Effector CD4-positive, alpha-beta T cell (primary cell): ENCODE measurements at places on chromosomes 12 and 14.

GRCh38 chr14:61719344-61720293 lies 24.3 kb downstream of the HIF1A start:
- DNase-seq: no peak

GRCh38 chr12:3869865-3870264 lies 3.3 kb downstream of the PARP11 start:
- DNase-seq: no peak

DNA sequence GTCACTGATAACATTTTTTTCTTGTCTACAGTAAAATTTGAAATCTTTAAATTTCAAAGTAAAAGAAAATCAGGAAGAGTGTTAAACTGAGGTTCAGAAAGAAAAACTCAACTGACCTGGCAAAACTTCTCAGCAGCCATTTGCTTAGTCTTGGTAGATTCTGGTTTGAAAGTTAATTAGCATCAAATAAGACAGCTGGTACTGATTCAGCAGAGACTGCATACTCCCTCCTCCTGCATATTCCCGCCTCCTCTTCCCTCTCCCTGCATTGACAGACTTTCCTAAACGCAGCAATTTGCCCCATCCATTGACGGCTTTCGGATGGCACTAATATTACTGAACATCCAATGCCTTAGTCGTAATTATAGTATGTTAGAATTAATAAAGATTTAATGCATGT lies 520.8 kb downstream of the FLRT2 start:
- DNase-seq: no peak

GRCh38 chr12:20549108-20549719 lies 145.9 kb upstream of the SLCO1C1 start:
- DNase-seq: no peak

DNA sequence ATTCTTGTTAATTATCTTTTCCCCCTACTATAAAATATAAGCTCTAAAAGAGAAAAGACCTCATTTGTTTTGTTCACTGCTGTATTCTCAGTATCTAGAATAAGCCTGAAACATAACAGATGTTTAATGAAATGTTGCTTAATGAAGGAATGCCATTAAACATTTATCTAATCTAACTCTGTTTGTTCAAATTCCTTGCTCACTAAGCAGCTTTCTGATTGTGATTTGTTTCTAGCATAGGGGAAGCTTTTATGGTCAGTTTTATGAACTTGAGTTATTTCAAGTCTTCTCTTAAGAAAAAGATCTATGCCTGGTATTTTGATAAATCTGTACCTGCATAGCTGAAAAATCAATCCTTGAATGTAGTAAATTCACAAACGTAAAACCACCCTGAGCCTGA lies 308.6 kb downstream of the CCDC91 start:
- no peak for DNase-seq

DNA sequence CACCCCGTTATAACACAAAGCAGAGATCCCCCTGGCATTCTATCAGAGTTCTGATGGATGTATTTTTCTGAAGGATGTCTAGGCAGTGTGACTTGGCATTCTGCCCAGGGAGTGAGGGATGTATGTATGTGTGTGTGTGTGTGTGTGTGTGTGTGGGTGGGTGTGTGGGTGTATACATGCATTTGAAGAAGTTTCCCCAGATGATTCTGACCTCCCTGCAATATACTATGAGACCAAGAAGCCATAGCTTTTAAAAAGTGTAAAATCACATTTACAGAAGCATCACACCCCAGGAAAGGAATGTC lies 59.7 kb upstream of the NAP1L1 start:
- DNase-seq: no peak

GRCh38 chr12:57452937-57453509 lies 2.1 kb upstream of the INHBE start:
- DNase-seq: no peak

GRCh38 chr12:124487066-124487833 lies 80.2 kb downstream of the NCOR2 start:
- no peak for DNase-seq

- DNase-seq: no peak
These were observed 16.4 kb downstream of the PHETA1 start for GRCh38 chr12:111352296-111352993.

DNA sequence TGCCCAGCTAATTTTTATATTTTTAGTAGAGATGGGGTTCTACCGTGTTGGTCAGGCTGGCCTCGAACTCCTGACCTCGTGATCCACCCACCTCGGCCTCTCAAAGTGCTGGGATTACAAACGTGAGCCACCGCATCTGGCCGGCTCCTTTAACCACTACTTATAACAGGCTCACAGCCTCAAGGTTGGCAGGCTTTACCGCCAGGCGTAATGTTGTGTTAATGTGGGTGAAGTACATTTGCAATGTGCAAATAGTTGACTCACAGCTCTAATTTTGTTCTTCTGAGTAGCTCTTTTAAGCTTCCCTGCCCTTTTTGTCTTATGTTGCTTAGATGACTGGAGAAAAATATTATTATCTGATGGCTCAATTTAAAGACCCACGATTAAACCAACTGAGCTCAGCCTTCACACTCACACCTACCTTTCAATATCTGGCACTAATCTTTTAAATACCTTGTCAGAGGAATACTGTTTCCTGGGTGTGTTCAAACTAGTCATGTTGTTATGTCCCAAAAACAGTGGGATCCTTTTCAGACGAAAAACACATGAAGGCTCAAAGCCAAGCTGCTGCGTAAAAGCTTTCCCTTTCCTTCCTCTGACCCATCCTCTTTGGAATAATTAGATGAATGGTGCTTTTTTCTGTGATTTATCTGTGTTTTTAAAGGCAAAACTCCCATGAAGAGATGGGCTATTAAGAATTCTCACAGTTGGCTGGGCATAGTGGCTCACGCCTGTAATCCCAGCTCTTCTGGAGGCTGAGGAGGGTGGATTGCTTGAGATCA lies 57.2 kb upstream of the USP44 start:
- DNase-seq: no peak

DNA sequence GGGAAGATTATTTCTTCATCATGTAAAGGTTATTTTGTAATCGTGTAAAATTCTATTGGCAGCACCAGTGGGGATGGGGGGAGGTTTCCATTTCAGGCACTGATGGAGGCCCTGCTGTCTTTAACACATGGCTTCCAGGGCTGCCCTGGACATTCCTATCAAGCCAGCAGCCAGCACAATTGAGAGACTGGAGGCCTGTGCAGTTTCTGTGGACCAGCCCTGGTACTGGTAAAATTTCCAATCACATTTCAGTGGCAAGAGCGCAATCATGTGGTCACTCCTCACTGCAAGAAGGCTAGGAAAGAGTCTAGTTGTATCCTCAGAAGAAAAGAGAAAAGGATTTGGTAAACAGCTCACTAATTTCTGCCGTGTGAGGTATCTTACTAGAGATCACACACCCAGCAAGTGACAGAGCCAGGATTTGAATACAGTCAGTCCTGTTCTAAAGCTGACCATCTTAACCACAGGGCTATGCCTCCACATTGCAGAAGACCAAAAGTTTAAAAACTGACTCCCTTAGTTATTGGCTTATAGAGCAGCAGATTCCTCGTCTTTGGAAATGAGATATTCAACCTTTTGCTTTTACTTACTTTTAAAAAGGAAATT lies 179.4 kb upstream of the ARHGAP5 start:
- no peak for DNase-seq

- DNase-seq: no peak
These were observed 288.0 kb downstream of the TRHDE start for GRCh38 chr12:72560003-72560769.

GRCh38 chr14:68306934-68307789 lies 485.7 kb downstream of the ZFP36L1 start:
- DNase-seq: no peak

DNA sequence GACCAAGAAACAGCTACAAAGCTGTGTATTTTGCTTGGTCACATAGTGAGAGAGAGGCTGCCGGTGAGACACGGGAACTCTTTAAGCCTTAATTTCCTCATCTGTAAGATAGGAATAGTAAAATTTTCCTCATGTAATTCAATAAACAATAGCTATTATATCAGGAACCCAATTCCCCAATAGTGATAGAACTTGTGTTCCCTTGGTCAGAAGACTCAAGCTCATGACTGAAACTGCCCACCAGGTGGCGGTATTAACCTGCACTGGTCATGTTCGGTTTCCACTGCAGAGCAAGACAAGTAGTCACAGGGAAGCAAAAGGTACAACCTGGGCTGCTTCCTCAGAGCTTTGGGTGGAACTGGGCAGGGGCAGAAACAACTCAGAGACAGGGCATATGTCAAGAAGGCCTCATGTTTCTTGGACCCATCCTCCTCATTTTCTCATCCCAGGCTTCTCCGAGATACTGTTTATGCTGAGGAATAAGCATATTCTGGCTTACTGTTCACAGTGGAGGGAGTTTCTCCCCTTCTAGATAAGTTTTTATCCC lies 4.2 kb upstream of the AJUBA start:
- peak; percentile 88 for DNase-seq

GRCh38 chr12:39619316-39619659 lies 315 bp downstream of the ABCD2 start:
- DNase-seq: peak; percentile 6

GRCh38 chr12:120076651-120077050 lies 39.9 kb downstream of the RAB35 start:
- no peak for DNase-seq

DNA sequence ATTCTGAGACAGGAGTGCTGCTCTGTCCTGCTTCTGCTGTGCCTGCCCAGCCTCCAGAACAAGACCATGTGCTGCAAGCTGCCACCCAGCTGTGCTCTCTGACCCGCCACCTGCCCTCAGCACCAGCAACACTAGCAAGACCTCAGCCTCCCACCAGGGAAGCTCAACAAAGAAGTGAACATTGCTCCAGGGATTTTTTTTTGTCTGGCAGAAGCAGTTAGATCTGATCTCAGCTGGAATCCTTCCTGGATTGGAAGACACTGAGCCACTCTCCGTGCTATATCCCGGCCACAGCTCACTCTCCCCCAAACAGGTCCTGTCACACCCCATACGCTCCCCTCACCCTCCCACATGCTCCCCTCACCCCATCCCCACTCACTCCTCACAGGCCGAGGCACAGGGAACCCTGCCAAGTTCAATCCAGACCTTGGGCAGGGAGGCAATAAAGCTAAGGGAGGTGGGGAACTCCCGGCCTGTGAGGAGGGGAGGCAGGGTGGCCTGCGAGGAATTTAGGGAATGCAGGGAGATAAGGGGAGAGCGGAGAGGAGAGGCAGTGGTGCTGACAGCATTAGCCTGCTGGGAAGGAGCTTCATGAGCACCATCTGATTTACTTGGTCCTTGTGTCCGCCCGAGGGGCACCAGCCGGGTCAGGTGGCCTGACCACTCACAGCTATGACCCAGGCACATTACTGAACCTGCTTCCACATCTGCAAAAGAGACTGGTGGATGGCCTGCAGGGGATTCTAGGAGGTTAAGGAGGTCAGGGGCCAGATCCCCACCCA lies 29.7 kb downstream of the CCDC85C start:
- DNase-seq: no peak

- no peak for DNase-seq
These were observed 9.1 kb downstream of the PAH start for GRCh38 chr12:102907918-102908317.

DNA sequence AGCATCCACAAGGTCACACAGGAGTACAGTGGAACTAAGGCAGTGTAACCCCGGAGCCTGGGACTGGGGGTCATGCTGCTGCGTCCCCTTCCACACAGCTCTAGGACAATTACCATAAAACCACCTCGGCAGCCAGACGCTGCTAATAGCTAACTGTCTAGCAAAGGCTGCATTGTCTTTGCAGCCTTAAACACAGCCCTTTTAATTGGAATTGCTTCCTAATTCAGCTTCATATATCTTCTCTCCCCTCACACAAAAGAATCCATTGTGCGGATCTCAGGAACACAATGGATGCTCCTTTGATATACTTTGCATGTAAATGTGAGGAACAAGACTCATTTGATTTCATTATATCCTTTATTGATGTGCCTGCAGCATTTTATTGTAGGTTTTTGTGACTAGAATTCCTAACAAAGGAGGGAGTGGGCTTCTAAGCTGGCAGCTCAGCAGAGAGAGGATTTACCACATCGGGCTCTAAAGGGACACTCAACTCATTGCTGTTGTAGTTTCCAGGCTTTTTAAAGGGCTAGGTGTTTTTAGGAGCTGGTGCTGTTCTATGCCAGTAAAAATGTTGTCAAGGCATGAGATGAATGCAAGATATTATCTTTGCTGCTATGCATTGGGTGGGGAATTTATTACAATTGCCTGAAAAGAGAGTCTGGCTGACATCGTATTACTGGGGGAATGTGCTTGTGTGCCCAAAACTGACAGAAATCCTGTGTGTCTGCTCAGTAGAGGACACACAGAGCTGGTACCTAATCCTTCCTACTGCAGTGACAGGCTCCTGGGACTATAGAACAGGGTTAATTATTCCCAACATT lies 30.4 kb upstream of the DACT1 start:
- DNase-seq: no peak

DNA sequence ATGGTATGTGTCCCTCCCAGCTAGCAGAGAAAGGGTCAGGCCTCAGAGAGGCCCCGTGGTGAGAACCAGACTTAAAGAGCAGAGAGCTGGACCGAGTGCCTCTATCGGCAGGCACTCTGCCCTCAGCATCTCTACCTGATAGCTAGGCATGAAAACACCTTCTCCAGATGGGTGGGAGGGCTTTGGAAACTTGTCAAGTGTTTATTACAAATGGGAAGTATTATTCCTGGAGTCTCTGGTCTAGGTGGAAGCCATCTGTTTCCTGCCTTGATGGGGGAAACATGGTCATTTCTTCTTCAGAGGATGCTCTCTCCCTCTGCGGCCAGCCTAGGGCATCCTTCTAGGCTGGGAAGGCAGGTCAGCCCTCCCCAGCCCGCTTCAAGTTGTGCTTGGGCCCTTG lies 2.3 kb downstream of the TMEM63C start:
- DNase-seq: no peak

DNA sequence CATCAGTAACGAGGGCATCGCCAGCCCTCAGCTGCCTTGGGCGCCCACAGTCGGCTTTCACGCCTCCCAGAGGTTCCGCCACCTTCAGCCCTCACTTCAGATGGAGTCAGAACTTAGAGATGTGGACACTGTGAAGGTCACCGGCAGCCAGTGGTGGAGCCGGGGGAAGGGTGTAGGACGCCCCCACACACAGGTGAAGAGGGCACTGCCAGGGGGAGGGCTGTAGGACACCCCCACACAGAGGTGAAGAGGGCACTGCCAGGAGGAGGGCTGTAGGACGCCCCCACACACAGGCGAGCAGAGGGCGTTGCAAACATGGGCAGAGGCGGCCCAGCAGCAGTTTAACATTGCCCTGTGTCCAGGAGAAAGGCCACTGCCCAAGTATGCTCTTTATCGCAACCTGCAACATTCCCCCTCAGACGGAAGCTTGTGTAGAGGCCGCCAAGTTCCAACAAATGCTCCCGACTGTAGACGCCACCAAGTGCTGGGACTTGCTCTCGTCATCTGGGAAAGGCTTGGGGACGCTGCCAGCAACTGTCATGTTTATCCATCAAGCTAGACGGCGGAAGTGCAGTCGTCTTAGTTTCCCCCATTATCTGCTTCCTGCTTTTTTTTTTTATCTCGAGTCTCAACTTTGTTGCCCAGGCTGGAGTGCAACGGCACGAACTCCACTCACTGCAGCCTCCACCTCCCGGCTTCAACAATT lies 4.9 kb upstream of the ANKLE2 start:
- no peak for DNase-seq

- DNase-seq: no peak
These were observed 27.4 kb downstream of the NOS1 start for GRCh38 chr12:117334051-117334450.

- no peak for DNase-seq
These were observed 69.4 kb downstream of the IRF2BPL start for GRCh38 chr14:76958980-76959710.
